ENCODE measurements at places on chromosomes 4 and X.

GRCh38 chr4:145828802-145829485 lies 109.7 kb downstream of the ZNF827 start:
- no peak for DNase-seq

DNA sequence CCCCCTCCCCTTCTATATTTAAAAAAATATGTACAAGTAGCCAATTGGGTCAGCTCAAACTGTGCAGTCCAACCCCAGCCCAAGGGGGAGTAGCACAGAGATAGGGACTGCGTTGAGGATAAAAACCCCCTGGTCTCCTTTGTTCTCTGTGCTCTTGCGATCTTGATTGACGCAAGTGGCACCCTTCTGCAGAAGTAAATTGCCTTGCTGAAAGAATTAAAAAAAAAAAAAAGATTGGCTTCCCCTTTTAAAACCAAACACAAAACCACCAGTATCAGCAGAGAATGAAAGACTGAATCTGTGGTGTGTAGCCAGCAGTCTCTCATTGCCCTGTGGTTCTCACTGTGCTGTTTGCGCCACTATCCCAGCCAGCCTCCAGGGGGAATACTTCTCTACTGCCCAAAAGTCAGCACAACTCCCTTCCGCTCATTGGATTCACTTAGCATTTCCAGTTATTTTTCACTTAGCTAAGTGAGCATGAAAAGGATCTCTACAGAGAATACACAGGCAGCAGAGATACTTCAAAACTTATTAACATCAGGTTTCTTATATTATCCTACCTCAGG lies 29.7 kb downstream of the MANBA start:
- no peak for DNase-seq

DNA sequence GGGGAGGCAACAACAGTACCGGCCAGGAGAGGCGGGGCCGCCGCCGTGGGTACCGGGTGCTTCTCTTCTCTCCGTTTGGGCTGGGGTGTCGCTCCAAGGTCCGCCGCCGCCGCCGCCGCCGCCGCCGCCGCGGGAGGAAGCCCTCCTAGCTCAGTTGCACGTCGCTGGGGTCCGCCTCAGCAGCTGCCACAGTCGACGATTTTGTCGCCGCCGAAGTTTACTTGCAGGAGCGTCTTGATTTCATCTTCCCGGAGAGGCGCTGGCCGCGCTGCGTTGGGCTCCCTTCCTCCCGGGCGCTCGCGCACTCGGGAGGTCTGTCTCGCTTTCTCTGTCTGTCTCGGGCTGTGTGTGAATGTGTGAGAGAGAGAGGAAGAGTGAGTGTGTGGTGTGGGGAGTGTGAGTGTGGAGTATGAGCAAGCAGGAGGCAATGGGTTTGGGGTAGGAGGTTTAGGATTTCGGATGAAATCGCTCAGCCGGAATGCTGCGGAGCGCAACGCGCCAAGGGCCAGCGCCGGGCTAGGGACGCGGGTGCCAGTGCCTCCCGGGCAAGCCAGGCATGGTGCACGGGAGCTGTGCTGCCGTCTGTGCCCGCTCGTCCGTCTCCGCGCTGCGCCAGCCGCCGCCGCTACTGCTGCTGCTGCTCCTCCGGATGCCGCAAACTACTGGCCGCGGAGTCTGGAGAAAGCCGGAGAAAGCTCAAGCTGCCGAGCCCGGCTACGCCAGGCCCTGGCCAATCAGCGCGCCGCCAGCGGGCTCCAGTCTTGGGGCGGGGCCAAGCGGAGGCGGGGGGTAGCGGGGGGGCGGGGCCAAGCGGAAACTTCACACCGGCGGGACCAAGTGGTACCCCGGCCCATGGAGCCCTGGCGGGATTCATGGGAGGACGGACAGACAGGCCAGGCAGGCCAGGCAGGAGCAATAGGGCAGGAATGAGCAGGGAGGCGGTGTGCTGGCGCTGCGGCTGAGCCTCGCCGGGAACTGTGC lies at the start of gene PCDH19:
Gene PCDH19 (minus strand): TSS at position 664 of the 981 bp plus-strand sequence. CDS start 1,676 bp downstream, outside the sequence.
- no peak for DNase-seq

DNA sequence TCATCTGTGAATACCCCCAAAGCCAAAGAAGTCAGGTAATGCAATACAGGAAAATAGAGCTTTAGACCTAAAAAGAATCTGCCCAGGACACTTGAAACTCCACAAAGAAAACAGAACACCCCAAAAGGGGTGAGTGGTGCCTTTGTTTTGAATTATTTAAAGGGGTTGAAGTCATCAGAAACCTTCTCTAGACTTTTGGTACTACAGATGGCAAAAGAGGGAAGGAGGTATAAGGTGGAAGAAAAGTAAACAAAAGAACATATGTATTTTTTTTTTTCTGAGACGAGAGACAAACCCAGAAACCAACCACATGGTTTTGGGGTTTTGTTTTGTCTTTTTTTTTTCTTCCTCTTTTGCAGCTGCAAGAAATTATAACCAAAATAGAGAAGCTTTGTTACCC lies 1477.8 kb downstream of the C4orf33 start:
- DNase-seq = no peak

DNA sequence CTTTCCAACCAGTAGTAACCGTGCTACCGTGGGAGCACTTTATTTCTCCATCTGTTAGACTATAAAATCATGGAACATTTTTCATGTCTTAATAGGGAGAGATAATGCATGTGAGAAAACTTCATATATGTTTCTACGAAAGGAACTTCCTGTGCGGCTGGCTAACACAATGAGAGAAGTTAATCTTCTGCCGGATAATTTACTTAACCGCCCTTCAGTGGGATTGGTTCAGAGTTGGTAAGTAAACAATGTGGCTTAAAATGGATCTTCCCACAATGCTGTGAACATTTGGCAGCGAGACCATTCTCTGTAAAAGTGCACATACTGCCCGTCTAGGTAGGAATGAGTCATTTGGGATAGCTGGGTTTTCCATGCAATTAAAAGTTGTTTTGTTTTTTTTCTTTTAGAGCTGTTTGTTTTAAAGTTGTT lies 29.6 kb downstream of the PDK3 start:
- DNase-seq = peak; percentile 41

DNA sequence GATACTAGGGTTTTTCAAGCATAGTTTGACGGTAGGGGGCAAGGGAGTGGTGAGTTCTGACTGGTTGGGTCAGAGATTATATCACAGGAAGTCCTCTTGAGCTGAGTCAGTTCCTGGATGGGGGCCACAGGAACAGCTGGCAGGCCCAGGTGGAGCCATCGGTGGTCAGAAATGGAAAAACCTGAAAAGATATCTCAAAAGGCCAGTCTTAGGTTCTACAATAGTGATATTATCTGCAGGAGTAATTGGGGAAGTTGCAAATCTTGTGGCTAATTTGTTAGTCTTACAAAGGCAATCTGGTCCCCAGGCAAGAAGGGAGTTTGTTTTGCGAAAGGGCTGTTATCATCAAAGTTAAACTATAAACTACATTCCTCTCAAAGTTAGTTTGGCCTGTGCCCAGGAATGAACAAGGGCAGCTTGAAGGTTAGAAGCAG lies 159.3 kb downstream of the PTCHD1 start:
- no peak for DNase-seq

GRCh38 chrX:152850465-152850864 lies 19.6 kb downstream of the NSDHL start:
- no peak for DNase-seq

GRCh38 chr4:126733301-126733700 lies 899.5 kb upstream of the INTU start:
- no peak for DNase-seq

DNA sequence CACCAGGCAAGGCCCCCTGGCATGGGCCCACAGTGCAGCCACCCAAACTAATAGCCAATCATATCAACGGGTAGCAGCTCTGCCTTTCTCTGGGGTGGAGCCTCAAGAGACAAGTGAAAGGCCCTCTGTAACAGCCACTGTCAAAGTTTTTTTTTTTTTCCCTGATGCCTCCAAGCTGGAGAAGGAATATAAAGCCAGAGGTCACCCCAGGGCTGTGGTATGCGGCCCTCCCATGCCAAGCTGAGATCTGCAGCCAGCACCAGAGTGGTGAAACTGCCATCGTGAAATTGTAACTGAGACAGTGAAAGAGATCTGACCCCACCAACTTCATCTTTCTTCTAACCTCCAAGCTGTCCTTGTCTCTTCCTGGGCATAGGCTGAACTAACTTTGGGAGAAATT lies 407.0 kb downstream of the KLHL4 start:
- no peak for DNase-seq

GRCh38 chrX:65985922-65986588 lies 53.8 kb downstream of the VSIG4 start:
- DNase-seq = peak; percentile 16

GRCh38 chrX:22141047-22141730 lies 109.1 kb downstream of the PHEX start:
- no peak for DNase-seq

GRCh38 chrX:155188786-155189185 lies 27.5 kb upstream of the VBP1 start:
- DNase-seq = no peak

GRCh38 chr4:38716256-38716655 lies 52.3 kb downstream of the KLF3 start:
- DNase-seq = peak; percentile 3

DNA sequence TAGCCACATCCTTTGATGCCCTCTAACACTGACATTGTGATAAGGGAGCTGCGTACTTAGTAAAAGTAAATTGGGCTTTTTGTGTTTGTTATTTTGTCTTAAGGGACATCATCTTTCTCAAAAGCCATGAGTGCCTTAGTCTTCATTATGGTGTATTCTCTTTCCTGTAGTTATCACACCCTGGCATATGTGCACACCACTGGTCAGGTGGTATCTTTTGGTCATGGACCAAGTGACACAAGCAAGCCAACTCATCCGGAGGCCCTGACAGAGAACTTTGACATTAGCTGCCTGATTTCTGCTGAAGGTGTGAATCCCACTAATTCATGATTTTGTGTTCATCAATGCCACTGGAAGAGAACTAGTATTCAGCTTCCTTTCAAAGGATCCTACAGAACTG lies 18.0 kb downstream of the HERC6 start:
- no peak for DNase-seq

GRCh38 chr4:73705721-73706120 lies 34.6 kb upstream of the CXCL8 start:
- no peak for DNase-seq

DNA sequence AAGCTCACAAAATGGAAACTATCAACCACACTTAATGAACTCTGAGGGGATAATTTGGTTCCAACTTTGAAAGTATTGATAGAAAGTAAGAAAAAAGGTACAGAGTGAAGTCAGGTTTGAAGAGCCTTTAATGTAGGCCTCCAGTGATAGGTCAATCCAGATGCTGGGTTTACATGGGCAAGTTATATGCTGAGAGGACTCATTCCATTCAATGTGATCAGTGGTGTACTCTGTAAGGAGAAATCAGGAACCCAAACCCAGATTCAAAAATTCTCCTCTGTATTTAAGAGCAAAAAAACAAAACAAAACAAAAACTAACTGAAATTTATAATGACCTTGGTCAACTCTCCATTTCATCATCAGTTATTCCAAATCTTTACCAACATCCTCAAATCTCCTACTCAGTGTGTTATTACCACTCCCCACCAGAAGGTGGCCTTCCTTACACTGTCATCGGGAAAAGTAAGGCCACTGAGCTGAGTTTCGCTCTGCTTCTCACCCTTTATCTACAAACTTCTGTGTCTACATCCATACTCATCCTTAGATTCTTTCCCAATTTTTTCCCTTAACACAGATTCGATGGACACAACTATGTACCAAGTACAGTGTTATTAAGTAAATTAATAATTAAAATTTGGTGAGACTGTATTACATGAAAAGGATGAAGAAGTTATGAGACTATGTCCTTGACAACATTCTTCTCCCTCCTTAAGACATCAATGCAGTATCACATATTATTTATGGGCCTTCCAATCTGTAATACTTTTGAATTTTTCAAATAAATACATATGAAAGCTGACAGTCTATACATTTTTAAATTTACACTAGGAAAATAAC lies 88.3 kb downstream of the ZAR1 start:
- no peak for DNase-seq

DNA sequence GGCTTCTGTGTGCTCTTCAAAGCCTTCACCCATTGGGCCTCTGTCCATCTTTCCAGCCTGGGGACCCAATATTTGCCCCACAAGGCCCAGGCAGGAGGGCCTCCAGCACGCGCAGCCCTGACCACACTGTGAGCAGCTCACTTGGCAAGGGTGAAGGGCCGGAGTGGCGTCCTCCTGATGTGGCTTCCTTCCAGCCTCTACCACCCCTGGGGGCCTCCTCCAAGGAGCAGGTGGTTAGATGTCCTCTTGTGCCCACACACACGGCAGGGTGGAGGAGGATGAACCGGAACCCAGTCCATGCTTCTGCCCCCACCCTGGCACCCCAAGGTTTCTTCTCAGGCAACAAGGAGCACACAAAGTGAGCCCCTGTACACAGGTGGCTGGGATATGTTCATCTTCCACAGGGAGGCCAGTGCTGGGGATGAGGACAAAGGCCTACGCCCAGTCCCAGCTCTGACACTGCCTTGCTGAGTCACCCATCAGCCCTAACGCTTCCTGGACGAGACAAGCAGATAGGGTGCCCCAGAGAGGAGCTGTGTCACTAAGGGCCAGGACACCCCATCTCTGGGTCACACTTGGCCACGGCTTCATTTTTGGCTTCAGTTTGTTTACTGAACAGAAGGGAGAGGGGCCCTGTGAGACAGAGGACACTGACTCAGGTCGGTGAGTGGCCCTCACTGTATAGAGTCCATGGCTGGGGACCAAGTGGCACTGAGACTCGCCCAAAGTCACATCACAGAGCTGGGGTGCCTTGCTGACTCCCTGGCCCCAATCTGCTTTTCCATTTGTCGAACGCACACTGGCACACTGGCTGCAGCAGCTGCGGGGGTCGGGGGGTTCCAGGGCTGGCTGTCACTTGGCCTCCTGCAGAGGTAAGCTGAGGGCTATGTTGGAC lies 1.9 kb downstream of the UBL4A start:
- DNase-seq = no peak

DNA sequence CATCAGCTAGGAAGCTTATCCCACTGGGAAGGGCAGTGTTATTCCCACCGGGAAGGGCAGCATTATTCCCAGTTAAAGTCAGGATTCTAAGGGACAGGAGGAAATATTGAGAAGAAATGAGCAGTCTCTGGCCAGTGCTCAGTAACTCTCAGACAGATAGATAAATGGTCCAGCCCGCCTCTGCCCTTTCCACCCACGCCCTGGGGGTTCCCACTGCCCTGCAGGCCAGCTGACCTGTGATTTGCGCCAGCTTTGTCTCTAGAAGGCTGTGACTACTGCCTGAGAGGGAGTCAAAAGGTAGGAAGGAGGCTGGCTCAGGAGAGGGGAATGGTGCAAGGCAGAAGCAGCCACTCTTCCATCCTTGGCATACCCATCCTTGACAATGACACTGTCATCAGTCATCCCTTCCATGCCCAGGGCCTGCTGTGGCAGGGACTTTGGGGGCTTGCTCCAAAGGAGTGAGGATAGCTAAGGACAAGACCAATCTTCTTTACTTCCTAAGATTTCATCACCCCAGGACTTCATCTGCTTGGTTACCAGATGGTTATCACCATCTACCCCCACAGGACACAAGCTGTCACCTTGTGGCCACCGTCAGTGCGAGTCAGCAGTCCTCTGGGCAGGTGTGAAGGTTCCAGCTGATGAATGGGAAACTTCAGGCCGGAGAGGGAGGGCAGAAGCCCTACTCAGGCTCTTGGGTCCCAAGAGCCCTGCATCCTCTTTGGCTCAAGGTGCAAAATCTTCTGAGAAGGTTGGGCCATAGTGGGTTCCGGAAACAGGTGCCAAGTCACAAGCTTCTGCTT lies 49.5 kb downstream of the SEPSECS start:
- DNase-seq = no peak

- DNase-seq = no peak
These were observed 312.3 kb downstream of the FBXW7 start for GRCh38 chr4:152223600-152223999.

Data from NCI-H1048 (cell line).